Stimulated activated CD4-positive, alpha-beta T cell treated with anti-CD3 and anti-CD28 coated beads, Interleukin-12 subunit alpha, Interleukin-12 subunit beta, amount 100 ng/mL, for 24 hours (primary cell): ENCODE measurements at places on chromosomes 1 and 21.

DNA sequence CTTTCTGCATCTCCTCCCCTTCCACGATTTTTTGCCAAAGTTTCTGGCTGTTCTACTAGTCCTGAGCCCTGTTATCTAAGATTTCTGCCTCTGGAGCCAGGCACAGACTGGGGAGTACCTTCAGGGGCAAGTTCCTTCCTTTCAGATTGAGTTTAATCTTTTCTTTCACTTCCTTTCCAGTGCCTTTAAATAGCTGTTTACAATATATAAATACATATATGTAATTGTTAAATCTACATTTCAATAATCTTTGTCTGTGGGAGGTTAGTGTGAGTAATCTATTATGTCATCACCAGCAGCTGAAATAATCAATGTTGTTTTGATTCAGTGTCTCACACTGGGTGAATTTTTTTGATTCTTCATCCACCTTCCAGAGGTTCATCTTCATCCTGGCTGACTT lies 31.8 kb downstream of the DIPK1A start:
- no peak for DNase-seq

GRCh38 chr1:107669996-107670395 lies 295.0 kb downstream of the VAV3 start:
- no peak for DNase-seq

DNA sequence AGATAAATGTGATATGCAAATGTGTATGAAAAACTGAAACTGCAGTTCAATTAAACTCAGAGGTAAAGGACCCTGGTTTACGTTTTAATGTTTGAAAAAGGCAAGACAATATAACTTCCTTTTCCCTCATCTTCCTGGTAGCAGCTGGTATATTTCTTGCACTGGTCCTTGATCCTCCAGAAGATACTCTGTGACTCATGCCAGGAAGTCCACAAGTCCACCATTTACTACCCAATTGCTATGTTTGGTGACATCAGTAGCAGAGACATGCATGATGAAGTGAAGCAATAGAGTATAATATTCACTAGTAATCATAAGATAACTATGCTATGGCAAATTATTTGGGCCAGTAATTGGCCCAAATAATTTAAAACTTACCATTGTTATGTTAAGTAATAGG lies 774.5 kb upstream of the NEGR1 start:
- no peak for DNase-seq

DNA sequence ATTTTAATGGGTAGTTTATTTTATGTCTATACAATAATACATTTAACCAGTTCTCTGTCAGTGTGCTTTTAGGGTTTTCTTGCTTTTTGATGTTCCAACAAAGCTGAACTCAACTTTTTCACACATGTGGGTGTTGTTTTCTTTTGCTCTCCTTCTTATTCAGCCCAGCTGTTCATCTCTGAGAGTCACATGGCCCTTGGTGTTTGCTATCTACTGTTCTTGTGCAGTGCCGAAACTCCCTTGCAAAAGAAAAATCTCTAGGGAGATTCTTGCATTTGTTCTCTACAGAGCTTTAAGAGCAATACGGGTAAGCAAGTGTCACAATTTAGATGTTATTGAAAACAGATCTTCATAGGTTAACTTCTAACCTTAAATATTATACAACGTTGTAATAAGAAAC lies 281.1 kb upstream of the CXADR start:
- no peak for DNase-seq

GRCh38 chr1:67700692-67701410 lies 15.8 kb downstream of the GADD45A start:
- peak; percentile 4 for DNase-seq

DNA sequence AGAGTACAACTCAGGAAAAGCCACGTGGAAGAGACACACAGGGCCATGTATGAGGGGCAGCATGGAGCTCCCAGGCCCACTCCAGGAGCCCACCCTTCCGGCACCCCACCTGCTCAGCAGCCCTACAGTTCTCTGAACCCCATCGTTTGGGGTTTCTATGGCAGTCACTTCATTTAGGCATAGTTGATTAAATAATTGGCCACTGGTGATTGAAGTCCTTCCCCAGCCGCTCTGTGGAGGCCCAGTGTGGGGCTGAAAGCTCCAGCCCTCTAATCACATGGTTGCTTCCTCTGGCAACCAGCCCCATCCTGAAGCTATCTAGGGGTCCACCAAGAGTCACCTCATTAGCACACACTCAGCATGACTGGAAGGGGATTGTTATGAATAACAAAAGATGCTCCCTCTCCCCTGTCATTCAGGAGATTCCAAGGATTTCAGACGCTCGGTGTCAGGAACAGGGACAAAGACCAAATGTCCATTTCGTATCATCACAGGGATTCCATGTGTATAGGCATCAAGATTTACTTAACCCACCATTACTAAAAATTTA lies 12.2 kb upstream of the S100A7A start:
- no peak for DNase-seq

DNA sequence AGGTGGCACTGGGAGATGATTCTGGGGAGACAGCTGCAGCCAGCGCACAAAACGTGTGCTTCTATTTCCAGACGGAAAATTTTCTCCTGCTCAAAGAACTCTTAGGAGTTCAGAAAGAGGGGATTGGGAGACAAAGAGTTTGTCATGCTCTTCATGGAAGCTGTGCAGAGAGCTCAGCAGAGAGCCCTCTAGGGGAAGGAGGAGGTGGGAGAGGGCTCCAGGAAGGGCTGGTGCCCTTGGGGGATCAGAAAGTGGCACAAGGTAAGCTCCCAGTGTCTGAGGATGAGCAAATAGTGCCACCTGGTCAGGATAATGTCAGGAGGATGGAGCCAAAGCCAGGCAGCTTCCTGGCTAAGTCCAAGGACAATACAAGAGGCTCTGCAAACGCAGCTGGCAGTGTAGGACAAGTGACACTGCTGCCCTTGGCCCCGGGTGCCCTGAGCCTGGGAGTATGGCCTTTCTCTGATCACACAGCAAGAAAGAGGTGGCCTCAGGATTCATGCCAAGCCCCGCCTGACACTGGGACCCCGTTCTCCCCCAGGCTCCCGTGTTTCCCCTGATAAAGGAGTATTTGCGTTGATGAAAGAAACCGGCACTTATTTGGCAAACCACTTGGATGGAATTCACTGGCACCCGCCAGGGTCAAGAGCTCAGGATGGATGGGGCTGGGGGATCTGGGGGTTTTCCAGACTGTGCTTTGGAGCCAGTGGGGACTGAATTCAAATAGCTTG lies 254.0 kb downstream of the PTPRU start:
- no peak for DNase-seq

DNA sequence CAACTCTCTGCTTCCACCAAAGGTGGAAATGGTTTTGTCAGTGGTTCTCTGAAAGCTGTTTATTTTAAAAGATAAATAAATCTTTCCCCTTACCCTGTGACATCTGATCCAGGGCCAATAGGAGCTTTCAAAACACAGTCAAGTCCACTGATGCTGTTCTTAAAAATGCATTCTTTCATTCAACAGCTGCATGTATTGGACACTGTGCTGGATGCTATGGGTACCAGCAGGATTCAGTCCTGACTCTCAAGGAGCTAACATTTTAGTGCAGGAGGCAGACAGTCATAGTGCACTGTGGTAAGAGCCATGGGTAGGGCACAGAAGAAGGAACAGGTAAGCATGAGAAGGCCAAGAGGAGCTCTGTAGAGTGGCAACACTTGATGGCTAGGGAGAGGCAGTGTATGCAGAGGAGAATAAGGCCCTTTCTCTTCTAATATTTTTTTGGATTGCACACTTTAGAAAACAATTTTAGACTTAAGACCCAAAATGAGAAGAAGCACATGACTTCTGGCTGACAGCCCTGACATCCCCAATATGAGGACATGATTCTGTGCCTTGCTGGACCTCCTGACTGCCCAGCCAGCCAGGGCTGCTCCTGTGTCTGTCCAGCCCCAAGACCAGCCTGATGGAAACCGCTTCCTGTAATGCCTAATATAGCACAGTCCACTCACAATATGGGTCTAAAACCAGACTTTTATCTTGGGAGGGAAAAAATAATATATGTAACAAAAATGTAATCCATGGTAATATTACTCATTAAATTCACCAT lies 207.3 kb downstream of the SDCCAG8 start:
- DNase-seq, result no peak

GRCh38 chr1:89615676-89616598 lies 17.0 kb upstream of the LRRC8C start:
- DNase-seq, result no peak

DNA sequence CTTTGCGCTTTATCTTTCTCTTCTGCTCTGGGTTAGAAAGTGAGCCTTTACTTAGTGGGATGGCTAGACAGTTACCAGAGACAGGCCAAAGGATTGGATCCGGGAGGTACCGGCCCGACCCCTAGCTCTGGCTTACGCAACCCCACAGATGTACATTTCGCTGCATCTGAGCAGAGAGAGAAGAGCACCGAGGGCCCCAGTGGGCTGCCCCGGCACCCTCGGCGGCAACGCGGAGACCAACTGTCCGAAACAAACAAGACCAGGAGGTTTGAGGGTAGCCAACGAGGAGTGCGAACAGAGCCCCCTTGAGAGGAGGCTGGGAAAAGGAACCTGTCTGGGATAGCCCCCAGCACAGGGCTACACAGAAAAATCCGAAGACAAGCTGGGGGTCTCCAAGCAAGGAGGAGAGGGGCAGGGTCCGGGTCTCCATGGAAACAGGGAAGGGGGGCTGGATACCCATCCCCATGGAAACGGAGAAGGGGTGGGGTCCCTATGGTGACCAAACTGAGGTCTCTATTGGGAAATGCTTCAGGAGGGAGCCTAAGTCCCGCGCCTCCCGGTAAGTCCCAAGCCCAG lies 373 bp downstream of the MTF1 start:
- DNase-seq, result no peak

- DNase-seq, result no peak
Measured at GRCh38 chr1:3323021-3323795, 131.3 kb upstream of the ARHGEF16 start.

DNA sequence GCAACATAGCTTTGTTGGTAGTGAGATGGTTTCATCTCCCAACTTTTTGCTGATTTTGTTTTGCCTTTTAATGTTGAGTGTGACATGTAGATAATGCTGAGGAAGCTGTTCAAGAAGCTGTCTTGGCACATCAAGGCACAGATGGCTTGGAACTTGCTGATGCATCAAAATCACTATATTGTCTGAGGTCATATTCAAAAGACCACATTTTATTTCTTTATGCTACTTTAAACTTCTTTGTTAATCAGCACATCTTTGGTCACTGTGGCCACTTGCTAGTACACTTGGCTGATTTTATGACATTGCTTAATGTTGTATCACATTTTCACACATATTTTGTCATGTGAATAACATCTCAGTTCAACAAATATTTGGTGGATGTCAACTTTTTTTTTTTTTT lies 87.1 kb upstream of the BCL10 start:
- no peak for DNase-seq

GRCh38 chr1:68454534-68454933 lies 4.8 kb upstream of the RPE65 start:
- DNase-seq, result no peak

DNA sequence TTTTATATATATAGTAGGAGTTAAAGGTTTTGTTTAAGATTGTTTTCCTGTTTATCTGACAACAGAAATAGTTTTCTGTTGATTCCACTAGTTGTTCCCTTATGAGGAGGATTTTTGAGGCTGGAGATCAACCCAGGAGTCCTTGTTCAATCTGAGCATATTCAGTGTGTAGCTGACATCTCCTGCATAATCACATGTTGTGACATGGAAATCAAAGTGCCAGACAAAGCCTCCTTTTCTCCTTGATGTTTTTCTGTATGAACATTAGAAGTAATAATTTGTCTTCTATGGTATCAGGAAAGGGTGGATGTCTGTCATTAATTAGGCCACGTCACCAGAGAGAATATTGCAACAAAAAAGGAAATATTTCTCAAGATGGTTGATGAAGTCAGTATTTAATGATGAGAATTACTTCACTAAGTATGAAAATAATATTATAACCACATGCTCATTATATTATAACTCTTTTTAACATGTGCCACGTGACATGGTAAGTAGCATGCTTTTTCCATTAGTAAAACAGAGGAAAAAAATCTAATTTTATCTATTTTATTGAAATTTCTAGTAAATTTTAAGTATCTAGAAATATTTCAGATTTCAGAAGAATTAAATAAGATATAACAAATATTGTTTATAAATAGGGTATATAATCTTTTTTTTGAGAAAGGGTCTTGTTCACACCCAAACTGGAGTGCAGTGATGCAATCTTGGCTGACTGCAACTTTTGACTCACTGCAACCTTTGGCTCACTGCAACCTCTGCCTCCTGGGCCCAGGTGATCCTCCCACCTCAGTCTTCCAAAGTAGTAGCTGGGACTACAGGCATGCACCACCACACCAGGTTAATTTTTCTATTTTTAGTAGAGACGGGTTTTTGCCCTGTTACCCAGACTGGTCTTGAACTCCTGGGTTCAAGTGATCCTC lies 223.5 kb downstream of the HMCN1 start:
- no peak for DNase-seq

- DNase-seq, result no peak
Measured at GRCh38 chr21:42367367-42368165, 1.2 kb upstream of the TFF1 start.

- no peak for DNase-seq
Measured at GRCh38 chr1:54456921-54457529, 50.8 kb upstream of the SSBP3 start.

- no peak for DNase-seq
Measured at GRCh38 chr1:31615414-31615813, 2.1 kb upstream of the HCRTR1 start.

DNA sequence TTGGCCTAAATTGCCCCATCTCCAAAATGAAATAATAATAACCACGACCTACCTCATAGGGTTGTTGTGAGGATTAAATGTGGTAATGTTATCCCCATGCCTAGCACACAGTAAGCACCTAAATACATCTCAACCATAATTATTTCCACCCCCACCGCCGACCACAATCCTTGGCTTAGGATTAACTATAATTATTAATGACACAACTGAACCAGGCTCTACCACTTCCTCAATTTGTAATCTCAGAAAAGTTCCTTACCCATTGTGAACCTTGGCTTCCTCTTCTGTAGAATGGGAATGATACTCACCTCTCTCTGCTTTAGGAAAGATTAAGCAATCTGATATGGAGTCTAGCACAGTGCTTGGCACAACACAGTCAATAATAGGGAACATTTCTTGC lies 44.3 kb upstream of the TACSTD2 start:
- no peak for DNase-seq

GRCh38 chr1:152533327-152533938 lies 19.2 kb downstream of the CRCT1 start:
- no peak for DNase-seq

DNA sequence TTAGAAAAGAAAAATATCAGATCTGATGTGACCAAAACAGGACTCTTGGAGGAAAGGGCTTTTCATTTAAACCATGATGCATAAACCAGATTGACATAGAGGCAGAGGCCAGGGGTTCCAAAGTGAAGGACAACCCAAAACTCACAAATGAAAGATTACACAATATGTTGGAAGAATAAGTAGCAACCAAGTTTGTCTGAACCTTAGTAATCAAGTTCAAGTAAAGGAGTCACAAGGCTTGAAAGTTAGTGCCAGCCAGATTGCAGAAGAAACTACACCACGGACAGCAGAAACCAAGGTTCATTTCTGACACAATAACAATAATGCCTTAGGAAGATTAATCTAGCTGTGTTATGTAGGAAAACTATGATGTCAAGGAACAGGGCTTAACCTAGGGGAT lies 124.6 kb downstream of the ZC3H11B start:
- DNase-seq, result no peak

GRCh38 chr1:22078133-22078532 lies 25.6 kb downstream of the CDC42 start:
- no peak for DNase-seq

GRCh38 chr1:8456308-8456912 lies 138.5 kb downstream of the SLC45A1 start:
- DNase-seq, result no peak

GRCh38 chr21:27557356-27557755 lies 590.5 kb upstream of the ADAMTS5 start:
- no peak for DNase-seq

- no peak for DNase-seq
Measured at GRCh38 chr1:243455760-243456651, 200.2 kb downstream of the SDCCAG8 start.
